ENCODE measurements at places on chromosomes 12 and 14.

GRCh38 chr12:65084579-65084978 is 36.5 kb downstream of the WIF1 start:
- no peaks in the 10 kb centered on the region for H3K27me3 ChIP-seq
- H3K36me3 ChIP-seq: no peaks in the 10 kb centered on the region
- DNase-seq: no peak
- H3K4me3 ChIP-seq: no peak overlapping the region
- H3K27ac ChIP-seq: no peak overlapping the region

- H3K36me3 ChIP-seq: no peaks in the 10 kb centered on the region
- H3K4me1 ChIP-seq: peaks cover 44% of the 10 kb centered on the region
- no peak overlapping the region for H3K4me3 ChIP-seq
- no peaks in the 10 kb centered on the region for H3K27me3 ChIP-seq
Observed at GRCh38 chr12:62698701-62699101, 232.1 kb downstream of the MON2 start.

- H3K4me3 ChIP-seq: no peak overlapping the region
- H3K36me3 ChIP-seq: no peaks in the 10 kb centered on the region
- H3K4me1 ChIP-seq: no peaks in the 10 kb centered on the region
- H3K27me3 ChIP-seq: no peaks in the 10 kb centered on the region
Observed at GRCh38 chr12:83468988-83469908, 782.5 kb downstream of the TMTC2 start.

DNA sequence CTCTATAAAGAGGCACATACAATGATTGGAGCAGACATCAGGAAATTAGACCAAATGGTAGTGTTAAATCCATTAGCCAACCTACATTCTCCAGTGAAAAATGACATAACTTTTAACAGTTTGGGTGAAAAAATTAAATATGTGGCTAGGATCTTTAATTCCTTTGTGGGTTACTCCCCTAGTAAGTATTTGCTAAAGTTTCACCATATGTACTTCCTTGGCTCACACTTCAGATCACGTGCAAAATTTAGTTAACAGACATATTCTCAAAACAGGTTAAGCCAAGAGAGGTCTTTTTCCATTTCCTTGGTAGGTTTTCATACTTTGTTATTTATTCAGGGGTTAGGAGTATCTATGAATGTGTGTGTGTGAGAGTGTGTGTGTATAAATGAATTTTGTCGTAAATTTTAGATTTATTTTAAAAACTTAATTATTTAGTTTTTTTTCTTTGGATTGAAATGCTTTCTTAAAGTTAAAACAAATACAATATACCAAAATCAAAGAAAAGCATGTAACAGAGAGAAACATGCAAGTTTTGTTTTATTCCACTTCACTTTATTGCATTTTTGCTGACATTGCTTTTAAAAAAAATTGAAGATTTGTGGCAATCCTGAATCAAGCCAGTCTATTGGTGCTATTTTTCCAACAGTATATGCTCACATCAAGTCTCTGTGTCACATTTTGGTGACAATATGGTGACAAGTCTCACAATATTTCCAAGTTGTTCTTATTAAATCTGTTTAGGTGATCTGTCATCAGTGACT is 258.7 kb downstream of the FLRT2 start:
- no peak overlapping the region for H3K4me3 ChIP-seq
- DNase-seq: no peak
- H3K27me3 ChIP-seq: no peaks in the 10 kb centered on the region
- no peaks in the 10 kb centered on the region for H3K4me1 ChIP-seq
- H3K36me3 ChIP-seq: no peaks in the 10 kb centered on the region
